Activated CD8-positive, alpha-beta memory T cell treated with anti-CD3 and anti-CD28 coated beads for 4 hours (primary cell): ENCODE measurements at places on chromosomes 2 and 18.

- no peak for DNase-seq
Measured at GRCh38 chr2:236040600-236041328, 127.4 kb downstream of the GBX2 start.

DNA sequence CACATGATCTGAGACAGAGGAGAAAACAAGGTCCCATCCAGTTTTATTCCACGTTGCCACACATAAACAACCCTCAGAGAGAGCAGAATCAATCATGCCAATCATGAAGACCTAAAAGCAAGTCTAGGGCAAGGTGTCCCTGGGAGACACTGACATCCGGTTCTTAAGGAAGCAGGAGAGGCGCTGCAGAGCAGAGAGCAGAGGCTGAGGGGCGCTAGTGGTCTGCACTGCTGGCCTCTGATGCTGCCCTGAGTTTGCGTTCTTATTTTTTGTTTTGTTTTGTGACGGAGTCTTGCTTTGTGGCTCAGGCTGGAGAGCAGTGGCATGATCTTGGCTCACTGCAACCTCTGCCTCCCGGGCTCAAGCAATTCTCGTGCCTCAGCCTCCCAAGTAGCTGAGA is 83.3 kb downstream of the SMIM21 start:
- no peak for DNase-seq

DNA sequence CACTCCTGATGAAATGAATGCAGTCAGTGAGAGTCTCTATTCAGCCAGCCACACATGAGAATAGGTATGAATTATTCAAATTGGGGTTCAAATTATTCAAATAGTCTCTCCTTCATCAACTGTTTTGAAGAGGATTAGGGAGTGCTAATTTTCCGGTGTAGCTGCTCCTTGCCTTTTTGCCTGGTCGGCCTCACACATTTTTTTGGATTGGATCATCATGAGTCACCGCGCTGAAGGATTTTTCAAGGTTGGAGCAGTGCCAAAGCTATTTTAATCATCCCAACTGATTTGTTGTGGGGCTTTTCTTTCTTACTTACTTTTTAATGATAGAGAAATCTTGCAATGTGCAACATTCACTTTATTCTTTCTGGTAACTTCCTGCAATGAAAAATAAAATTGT is 2.4 kb upstream of the DTNA start:
- DNase-seq = no peak

DNA sequence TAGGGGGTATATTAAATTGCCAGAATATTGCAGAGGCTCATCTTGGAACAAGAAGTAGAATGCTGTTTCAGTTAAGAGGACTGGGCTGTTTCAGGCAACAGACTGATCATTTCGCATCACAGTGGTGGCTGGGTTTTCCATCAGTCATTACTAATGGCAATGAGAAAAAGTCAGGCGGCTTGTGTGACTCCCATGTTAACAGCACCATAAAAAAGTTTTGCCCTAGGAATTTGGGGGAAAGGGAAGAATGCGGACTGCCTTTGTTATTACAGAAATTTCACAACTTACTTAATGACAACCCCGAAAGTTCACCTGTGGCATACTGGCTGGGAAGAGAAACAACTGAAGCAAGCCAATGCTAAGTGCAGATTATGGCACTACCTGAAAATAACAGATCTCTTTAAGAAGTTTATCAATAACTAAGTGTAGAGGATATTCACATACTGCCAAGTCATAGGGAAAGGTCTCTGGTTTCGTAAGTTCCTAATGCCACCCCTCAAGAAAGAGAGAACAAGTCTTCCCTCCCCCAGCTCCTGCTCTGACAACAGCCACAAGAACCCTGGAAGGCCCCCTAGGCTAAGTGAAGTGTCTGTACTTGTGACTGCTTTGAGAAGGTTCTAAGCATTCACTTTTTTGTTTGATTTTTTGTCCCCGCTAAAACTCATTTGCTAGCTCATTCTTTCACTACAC is 40.5 kb upstream of the AP1S3 start:
- no peak for DNase-seq

GRCh38 chr2:144518748-144519596 is 947 bp downstream of the ZEB2 start:
- DNase-seq = no peak

GRCh38 chr2:27109083-27109482 is 9.8 kb downstream of the CGREF1 start:
- DNase-seq = no peak

DNA sequence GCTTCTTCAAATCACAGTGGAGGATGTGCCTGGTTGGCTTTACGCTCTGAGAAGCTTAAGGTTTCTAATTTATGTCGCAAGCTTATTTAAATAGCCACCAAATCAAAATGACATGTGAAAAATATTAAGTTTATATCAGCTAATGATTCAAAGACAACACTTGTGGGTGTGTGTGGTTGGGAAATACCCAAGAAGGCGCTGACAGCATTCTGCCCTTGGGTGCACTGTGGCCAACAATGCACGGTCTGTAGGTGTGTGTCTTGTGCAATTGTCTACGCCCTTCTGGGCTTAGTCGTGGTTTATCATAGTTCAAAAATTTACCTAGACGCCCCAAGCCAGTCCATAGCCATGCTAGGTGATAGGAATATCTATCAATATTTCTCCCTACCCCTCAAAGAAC is 60.9 kb downstream of the KCTD1 start:
- DNase-seq = no peak

GRCh38 chr2:33380001-33380609 is 96.3 kb upstream of the RASGRP3 start:
- DNase-seq = no peak

DNA sequence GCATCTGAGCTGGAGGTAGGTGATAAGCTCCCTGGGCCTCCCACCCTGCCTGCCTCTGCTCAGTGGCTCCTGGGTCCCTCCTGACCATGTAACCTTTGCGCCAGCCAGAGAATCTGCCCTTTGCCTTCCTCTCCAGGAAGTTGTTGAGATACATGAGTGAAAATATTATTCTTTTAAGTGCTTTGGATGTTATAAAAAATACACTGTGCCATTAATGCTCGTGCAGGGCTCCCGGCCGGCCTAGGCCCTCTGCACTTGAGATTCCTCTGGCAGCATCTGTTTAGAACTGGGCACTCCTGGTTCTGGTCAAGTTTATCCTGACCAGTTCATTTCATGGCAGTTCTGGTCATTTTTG is 18.8 kb downstream of the AGAP1 start:
- DNase-seq = no peak

GRCh38 chr2:160465406-160465805 is 28.2 kb downstream of the RBMS1 start:
- no peak for DNase-seq

- DNase-seq = no peak
Measured at GRCh38 chr2:102304711-102305611, 6.4 kb upstream of the IL1RL1 start.

DNA sequence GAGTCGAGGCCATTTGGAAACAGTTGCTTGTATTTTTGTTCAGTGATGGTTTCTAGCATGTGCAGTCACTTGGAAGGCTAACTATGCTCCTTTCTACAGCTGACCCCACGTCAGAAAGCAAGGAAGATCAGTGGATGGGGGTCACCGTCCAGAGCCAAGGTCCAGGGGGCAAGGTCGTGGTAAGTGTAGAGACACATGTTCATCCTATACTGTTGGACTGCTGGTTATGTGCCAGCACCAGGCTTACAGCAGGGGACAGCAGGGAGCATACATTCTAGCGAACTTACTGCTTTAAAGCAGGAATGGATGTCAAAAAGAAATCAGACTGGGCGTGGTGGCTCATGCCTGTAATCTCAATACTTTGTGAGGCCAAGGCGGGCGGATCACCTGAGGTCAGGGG is 40.0 kb downstream of the ITGA6 start:
- DNase-seq = no peak

GRCh38 chr2:46469116-46469515 is 10.2 kb upstream of the TMEM247 start:
- no peak for DNase-seq
